Activated CD4-positive, alpha-beta T cell treated with anti-CD3 and anti-CD28 coated beads for 24 hours (primary cell): ENCODE measurements at places on chromosomes 7 and 10.

- DNase-seq, result no peak
These were observed 65.2 kb upstream of the SYPL1 start for GRCh38 chr7:106177300-106177690.

- DNase-seq, result no peak
These were observed 1.7 kb downstream of the TCAF1 start for GRCh38 chr7:143900230-143900766.

DNA sequence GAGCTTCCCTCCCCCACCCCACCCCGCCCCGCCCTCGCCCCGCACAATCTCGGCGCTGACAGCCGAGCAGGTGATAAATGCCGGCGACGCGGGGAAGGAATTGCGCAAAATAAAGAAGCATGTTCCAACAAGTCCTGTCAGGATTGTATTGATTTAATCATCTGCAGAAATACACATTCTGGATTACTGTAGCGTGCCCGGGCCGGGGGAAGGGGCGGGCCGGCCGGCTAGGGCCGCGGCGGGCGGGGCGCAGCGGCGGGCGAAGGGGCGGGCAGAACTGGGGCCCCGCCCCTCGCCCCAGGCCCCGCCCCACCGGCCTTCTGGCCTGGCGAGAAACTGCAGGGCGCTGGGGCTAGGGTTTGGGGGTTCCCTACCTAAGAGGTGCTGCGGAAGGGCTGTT is 88.9 kb upstream of the PAX2 start:
- no peak for DNase-seq

- DNase-seq, result no peak
These were observed 115.8 kb upstream of the VSTM2A start for GRCh38 chr7:54426406-54426805.

- no peak for DNase-seq
These were observed 164.6 kb upstream of the PPP1R3A start for GRCh38 chr7:114083166-114084001.

DNA sequence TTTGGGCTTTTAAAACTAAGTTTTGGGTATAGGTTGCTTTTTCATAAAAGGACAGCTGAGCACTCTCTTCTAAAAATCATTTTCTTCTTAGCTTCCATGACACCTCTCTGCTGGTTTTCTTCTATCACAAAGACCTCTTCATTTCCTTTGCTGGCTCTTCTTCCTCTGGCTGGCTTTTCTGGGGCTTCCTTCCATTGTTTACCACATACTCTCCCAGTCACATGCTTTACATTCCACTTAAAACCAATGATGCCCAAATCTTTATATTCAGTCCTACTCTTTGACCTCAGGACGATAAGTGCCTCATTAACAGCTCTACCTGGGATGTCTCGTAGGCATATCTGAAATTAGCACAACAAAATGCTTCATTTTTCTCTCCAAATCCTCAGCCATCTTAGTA is 26.8 kb downstream of the FAM133B start:
- no peak for DNase-seq

GRCh38 chr10:49056356-49056755 is 59.0 kb downstream of the VSTM4 start:
- DNase-seq, result no peak
